ENCODE measurements at places on chromosomes 4 and X. TPM values are rescaled to one million over a fixed set of nuclear protein-coding genes. Genes with fewer than 3 reads are reported as not detected.

The MAGEA4 gene
- total RNA-seq = not detected

DNA sequence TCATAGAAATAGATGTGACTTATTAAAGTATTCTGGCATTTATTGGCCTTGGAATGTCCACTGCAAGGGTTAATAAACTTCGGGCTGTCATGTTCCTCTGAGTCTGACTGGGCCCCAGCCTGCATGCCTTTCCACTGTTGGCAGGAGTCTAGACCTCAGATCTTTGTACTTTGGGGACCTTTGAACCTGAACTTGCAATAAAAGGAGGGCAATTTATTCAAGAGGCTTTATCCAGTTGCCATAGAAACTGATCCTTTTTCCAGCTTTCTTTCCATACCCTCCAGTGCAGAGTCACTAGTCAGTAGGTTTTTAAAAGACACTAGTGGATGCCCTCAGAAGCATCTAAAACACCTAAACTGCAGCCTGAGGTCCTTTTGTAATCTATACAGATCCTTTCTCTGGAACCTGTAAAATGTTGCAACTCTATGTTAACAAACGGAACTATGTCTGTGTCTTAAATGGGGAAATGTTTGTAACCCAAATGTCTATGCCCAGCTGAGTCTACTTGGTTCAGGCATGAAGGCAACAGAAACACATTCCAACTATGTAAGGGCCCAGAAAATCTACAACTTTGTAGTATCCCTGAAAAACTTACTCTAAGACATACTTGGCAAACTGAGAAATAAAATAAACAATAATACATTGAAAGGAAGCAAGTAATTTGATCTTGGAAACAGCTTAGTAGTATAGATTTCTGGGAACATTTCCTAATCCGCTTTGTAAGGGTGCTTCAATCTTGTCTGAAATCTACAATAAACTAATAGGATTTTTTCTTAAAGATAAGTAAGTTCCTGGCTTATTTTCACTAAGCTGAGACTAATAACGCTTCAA lies 41.5 kb downstream of the SOWAHB start:
- DNase-seq = no peak

- no peak for DNase-seq
Measured at GRCh38 chr4:51932261-51932660, 87.9 kb downstream of the LRRC66 start.

DNA sequence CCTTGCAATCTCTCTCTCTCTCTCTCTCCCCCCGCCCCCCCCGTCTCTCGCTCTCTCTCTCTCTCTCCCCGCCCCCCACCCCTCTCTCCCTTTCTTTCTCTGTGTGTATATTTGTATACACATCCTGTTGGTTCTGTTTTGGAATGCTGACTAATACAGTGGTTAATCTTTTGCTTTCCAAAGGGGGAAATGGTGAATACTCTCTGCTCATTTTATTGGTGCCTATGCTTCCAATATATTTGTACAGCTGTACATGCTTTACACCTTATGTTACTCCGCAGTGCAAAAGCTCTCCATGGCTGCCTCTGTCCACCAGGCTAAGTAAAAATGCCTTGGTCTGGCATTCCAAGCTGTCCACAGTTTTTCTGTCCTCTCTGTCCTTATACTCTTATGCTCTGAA lies 158.8 kb downstream of the RBMX2 start:
- DNase-seq = no peak

The SASH3 gene
- total RNA-seq = 41.2 TPM

GRCh38 chrX:84909151-84909550 lies 94.5 kb upstream of the APOOL start:
- DNase-seq = no peak

The BBS7 gene
- 14.5 TPM for total RNA-seq

DNA sequence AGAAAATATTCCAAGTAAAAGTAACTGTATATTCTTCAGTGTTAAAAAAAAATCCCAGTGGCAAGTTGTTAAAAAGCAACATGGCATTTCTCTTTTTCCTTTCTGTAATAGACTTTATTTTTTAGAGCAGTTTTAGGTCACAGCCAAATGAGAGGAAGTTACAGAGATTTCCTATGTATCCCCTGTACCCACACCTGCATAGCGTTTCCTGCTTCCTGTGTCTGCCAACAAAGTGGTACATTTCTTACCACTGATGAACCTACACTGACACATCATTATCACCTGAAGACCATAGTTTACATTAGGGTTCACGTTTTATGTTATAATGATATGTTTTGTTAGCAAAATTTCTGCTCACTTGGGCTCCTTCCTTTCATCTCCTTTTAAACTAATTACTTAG lies 124.7 kb downstream of the GPAT3 start:
- DNase-seq = no peak

GRCh38 chr4:109046471-109047201 lies 255.8 kb downstream of the COL25A1 start:
- DNase-seq = no peak

DNA sequence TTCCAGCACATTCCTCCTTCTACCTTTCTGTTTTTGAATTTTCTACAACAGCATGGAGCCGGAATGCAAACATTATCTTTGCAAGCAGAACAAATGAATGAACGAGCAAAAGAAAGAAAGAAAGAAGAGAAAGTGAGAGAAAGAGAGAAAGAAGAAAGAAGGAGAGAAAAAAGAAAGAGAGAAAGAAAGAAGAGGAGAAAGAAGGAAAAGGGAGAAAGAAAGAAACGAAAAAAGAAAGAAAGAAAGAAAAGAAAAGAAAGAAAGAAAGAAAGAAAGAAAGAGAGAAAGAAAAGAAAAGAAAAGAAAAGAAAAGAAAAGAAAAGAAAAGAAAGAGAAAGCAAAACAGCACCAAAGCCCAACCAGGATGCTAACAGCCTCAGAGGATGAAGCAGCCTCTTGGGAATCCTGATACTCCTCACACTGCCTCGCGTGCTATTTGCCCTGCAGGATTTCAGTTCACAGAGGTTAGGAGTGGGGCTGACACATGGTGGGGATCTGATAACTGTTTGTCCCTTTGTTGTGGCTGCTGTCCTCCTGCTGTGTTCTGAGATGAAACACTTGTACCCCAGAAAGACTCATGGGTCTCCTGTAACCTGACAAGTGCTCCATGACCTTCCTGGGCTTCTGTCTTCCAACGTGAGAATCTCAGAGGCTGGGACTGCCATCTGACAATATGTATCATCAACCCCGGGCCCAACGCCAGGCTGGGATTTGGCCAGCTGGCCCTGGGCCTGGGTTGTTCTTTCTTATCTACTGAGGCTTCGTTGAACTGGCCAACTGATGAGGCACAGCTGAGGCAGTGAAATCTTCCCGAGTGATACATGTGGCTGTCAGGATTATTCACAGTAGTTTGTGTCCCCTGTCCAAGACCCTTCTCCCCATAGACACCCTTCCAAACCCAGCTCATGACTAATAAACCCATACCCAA lies 61.0 kb downstream of the SEPSECS start:
- DNase-seq = no peak

GRCh38 chr4:6609415-6610079 lies 30.9 kb upstream of the MRFAP1 start:
- no peak for DNase-seq

The ASMT gene
- not detected for total RNA-seq

- DNase-seq = no peak
Measured at GRCh38 chr4:24044610-24045589, 155.1 kb upstream of the PPARGC1A start.

- peak; percentile 89 for DNase-seq
Measured at GRCh38 chrX:21940356-21940829, at the start of gene SMS. TSS of gene SMS (plus strand) at chrX:21940709. CDS start at chrX:21940825, 116 bp downstream.

DNA sequence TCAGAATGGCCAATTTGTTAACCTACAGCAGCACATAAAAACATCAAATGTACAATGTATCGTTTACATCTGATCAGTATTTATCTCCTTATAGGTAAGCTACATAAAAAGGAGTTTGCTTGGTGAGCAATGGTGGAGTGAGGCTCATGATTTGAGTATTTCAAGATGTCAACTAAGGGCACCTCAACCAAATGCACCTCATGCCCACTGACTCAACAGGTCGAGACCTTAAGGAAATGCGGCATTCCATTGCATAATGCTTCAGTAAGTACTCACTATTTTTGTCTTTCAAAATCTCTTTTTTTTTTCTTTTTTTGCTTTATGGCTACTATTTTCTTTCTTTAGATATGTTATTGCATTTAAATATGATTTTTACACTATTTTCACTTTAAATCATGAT lies 181.0 kb upstream of the TLL1 start:
- DNase-seq = no peak

- DNase-seq = no peak
Measured at GRCh38 chrX:66872771-66873170, 233.9 kb upstream of the EDA2R start.

- DNase-seq = no peak
Measured at GRCh38 chr4:43325220-43325967, 432.9 kb downstream of the GRXCR1 start.

DNA sequence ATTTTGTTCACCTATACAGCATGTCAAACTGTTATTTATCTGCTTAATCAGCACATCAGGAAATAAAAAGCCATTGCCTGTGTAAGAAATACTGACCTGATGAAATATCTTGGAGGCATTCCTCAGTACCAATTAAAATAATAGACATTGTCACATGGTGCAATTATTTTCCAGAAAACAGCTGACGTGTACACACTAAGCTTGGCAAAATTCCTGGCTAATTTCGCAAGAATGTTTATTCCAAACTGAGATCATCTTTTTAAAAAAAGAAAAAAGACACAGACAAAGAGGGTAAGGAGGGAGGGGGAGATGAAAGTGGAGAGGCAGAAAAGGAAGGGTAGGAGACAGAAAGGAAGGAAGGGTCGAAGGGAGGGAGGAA lies 61.9 kb upstream of the NFKB1 start:
- DNase-seq = no peak

The CASP3 gene
- 17.5 TPM for total RNA-seq

The SMPX gene
- total RNA-seq = not detected

DNA sequence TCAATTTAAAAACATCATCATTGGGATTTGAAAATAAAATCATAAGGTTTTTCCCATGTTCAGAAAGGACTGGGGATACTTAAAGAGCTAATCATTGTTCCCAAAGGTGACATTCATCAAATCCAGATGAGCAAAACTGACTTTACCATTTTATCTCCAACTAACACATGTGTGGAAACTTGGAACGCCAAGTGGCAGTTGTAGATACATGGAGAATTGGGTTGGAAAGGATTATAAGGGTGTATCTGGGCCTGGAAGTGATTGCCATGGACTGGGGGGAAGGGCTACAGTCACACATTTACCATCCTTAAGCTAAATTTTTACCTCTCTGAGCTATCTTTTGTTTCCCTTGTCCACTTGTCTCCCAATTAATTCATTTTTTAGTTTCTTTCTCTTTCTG lies 203.4 kb downstream of the SLC39A8 start:
- no peak for DNase-seq

- DNase-seq = no peak
Measured at GRCh38 chrX:150635952-150636351, 57.2 kb upstream of the MTMR1 start.

DNA sequence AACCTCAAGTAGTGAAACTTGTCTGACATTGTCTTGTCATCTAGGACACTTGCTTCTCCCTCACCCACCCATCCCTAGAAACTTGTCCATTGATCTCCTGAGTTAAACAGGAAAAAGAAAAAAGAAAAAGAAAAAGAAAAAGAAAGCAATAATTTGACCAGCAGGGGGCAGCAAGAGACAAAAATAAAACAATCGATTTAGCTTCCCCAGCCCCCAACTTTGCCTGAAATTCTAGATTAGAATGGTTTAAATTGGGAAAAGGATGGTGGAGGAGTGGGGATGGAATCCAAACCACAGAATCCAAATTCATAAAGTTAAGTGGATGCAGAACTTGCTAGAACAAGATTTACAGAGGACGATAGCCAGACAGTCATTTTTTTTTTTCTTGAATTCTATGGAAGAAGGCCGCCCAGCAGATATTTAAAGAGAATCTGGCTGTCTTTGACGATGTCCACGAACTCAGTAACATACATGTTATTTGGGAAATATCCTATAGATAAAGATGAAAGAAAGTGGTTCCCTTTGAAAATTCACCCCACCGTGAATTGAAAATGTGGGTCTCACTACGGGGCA lies 282.9 kb downstream of the USP46 start:
- DNase-seq = no peak

- DNase-seq = no peak
Measured at GRCh38 chr4:147980586-147980985, 248.7 kb downstream of the ARHGAP10 start.

- no peak for DNase-seq
Measured at GRCh38 chr4:55078987-55079386, 46.4 kb downstream of the KDR start.

DNA sequence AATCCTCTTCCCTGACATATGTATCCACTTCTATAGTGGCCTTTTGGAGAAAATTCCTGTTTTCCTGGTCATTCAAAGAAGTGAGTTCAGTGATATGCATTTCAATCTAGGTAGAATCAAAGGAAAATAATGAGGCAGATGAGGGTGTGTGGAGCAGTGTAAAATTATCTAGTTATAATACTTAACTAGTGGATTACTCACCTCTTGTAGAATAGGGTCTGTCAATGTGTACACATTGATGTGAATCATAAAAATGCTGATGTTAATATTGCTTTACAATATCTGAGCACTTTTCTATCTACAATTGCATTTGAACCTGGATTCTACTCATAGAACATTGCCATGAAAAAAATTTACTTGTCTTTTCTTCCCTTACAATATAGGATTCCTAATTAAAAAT lies 293.5 kb downstream of the GBA3 start:
- no peak for DNase-seq

- DNase-seq = no peak
Measured at GRCh38 chr4:116539744-116540143, 545.6 kb downstream of the TRAM1L1 start.

- no peak for DNase-seq
Measured at GRCh38 chr4:137359691-137360315, 172.5 kb downstream of the PCDH18 start.

DNA sequence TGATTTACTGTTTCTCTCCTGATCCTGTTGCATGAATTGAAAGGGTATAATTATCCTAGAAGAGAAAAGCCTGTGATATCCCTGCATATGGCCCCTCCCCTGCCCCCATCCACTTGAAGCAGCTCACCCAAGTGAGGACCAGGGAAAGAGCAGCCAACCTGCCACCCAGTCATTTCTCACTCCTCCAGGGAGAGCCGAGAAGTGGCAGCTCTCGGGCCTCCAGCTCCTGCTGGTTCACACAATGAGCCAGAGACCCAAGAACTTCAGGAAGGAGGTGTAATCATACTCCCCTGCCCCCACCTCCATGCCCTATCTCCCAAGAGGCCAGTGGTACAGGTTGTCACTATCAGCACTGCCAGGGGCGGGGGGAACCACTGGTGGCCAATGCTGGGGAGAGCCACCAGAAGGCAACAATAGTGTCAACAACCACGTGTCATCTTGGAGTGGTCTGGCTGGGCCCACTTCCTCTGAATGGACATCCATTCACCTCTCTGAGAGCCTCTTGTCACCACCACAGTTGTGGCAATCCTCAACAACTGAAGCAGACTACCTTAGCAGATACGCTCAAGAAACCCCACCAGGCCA lies 42.9 kb downstream of the APOO start:
- no peak for DNase-seq

All from upper lobe of right lung (tissue), 1 donor.